ENCODE measurements at places on chromosomes 5 and 9. TPM values are rescaled to one million over a fixed set of nuclear protein-coding genes. Genes with fewer than 3 reads are reported as not detected.
A peak's percentile ranks its signal among the peaks of the same experiment; 100 is the strongest.

DNA sequence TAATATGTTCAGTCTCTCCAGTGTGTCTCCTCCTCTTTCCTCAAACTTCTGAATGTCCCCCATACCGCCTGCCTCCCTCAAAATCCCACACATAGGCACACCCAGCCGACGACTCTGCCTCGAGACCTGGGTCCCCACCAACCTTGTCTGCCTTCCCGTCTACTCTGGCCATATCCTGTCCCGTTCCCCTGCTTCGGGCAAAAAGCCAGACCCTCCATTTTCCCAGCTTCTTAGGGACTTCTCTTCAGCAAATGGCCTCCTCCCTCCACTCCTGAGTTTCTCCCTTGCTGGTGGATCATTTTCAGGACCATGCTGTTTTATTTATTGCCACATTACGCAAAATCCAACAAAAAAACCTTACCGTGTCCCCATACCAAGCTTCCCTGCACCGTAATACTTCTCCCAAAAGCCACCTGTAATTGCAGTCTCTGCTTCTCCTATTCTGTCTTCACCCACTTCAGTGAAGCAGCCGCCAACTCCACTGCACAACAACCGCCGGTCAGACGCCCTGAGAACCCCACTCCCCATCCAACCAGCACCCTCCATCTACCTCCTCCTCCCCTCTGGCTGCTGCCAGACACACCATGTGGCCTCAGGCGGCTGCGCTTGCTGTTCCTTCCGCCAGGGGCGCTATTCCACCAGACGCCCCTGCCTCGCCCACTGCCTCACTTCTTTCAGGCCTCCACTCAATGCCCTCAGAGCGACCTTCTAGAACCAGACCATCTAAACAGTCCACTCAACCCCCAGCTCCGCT, 117.0 kb downstream of the TRPM6 start:
- no peaks in the 10 kb centered on the region for H3K4me1 ChIP-seq
- H3K27ac ChIP-seq: no peak overlapping the region
- H3K36me3 ChIP-seq: no peaks in the 10 kb centered on the region
- no peaks in the 10 kb centered on the region for H3K27me3 ChIP-seq
- DNase-seq: no peak

- no peaks in the 10 kb centered on the region for H3K36me3 ChIP-seq
- H3K4me3 ChIP-seq: no peak overlapping the region
- DNase-seq: no peak
- peak overlapping the region; percentile 7 for H3K27ac ChIP-seq
Observed at GRCh38 chr5:79076819-79077218, 7.3 kb downstream of the BHMT2 start.

GRCh38 chr9:136687721-136688223, 515 bp upstream of the AGPAT2 start:
- peak overlapping the region; percentile 88 for H3K27ac ChIP-seq
- no peaks in the 10 kb centered on the region for H3K27me3 ChIP-seq
- no peaks in the 10 kb centered on the region for H3K36me3 ChIP-seq
- H3K4me3 ChIP-seq: peak overlapping the region; percentile 67
- no peaks in the 10 kb centered on the region for H3K4me1 ChIP-seq

DNA sequence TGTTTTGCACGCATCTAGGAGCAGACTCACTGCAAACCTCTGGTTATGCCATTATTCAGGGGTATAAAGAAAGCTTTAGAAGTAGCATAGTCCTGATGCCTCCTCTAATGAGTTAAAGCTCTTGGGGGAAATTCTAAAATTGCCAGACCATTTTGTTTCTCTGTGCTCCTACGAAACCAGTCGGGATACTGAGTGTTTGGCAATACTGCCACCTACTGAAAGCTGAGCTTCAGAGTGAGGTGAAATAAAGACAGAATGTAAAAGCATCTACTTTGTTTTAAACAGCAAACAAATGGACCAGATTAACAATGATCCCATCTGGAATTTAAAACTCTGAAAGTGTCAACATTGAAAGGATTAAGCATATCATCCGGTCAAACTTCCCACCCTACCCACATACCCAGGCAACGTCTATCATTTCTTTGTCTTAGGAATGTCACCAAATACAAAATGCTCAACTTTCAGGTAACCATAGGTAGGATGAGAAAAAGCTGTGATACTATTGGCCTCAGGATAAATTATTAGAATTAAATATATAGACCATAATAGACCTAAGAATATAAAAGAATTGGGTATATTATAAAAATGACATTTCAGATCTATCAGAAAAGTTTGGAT, 77.8 kb upstream of the SHISAL2B start:
- H3K4me1 ChIP-seq: no peaks in the 10 kb centered on the region
- no peaks in the 10 kb centered on the region for H3K36me3 ChIP-seq
- H3K27ac ChIP-seq: no peak overlapping the region
- no peaks in the 10 kb centered on the region for H3K27me3 ChIP-seq

SPINK6 gene
- not detected for total RNA-seq

CERCAM gene
- total RNA-seq: 19.7 TPM

PITX1 gene
- 1.6 TPM for total RNA-seq

PCDHB10 gene
- 6.2 TPM for total RNA-seq

PDZD2 gene
- 7.1 TPM for total RNA-seq
